ENCODE measurements at places on chromosomes 2 and 18.

DNA sequence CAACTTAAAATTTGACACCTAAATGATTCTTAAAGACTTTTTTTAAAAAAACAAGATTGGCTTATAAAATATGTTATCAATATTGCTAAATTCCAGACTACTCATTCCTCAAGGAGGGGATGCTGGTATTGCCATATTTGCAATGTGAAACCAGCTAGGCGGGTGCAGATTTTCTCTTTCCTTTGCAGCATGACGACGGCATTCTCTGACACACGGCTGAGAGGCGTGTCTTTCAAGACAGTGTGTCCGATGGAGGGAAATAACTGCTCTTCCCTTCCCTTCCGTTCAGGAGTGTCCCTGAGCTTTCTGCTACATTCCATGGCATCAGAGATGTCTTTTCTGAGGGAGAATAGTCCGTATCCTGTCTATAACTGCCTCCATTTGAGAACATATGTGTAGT is 38.2 kb upstream of the CNGA3 start:
- DNase-seq, result no peak

DNA sequence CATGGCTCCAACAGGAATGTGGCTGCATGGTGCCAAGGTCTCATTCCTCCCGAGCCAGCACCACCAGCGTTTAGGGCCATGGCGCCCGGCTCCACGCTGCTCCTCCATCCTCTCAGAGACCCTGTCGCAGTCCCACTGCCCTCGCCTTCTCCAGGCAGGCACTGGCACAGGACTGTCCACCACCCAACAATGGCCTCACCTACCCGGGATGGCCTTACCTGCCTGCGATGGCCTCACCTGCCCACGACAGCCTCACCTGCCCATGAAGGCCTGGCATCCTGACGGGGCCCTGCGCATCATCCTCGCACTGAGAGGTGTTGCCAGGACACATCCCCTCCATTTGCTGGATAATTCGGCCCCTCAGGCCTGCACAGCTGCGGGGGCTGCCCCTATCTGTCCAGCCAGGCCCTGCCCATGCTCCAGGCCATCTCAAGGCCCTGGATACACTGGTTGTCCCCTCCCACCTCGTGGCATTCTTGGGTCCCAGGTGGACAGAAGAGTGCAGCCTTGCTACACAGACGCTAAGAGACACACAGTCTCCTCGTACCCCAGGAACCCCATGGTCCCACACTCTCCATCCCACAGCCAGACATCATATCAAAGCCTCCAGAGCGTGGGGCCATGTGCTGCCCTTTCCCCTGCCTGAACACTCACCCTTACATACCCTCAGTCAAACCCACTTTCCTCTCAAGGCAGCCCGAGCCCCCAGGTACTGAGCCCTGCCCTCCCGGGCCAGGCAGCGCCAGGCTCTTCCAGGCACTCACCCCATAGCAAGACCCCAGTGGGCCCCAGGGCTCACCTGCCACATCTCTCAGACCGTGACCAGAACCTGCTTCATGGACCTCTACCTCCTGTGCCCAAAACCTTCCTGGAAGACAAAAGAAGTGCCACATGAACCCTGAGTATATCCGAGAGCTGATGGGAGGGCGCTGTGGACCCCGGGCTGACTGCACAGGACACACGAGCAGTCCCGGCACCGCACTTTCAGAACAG is 268.6 kb downstream of the EIPR1 start:
- no peak for DNase-seq

DNA sequence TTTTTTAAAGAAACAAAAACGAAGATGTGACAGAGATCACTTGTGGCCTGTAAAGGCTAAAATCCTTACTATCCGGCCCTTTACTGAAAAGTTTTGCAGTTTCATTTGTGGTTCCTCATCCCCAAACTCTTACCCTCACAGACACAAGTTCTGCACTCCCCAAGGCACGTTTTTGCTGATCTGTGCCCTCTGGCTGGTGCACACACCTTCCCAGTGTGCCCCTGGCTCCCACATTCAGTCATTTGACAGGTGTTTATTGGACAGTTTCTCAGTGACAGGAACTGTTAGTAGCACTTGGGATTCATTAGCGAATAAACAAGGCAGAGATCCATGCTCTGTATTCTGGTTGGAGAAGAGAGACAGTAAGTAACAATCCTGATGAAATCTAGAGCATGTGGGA is 22.8 kb downstream of the ZAP70 start:
- DNase-seq, result no peak

- no peak for DNase-seq
Measured at GRCh38 chr2:209472112-209472832, 48.4 kb downstream of the MAP2 start.

- no peak for DNase-seq
Measured at GRCh38 chr2:171244970-171245782, 84.5 kb upstream of the TLK1 start.

- no peak for DNase-seq
Measured at GRCh38 chr2:55162284-55163006, 69.6 kb downstream of the CLHC1 start.

- DNase-seq, result no peak
Measured at GRCh38 chr2:118237451-118237850, 149.2 kb downstream of the INSIG2 start.

DNA sequence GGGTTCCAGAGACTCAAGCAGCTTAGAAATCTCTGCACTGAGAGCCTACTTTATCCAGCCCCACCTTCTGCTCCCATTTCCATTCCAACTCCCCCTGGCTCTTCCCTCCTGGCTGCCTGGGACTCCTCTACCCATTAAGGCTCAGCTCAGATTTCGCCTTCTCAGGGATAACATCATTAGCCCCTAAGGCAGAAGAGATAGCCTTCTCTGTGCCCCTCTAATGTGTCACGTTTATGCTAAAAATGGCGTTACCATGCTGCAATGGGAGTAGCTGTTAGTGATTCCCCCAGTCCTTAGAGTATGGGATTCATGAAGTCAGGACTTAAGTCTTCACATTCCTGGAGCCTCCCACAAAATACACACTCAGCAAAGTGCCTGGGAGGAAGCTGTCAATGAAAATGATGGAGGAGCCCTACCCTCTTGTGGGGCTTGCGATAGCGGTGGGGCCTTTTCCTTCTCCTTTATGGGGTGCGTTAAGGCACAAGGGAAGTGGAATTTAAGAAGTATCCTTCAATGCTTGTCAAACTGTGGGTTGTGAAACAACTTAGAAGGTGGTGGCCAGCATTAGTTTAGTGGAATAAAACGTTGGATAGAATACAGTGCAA is 144.7 kb upstream of the COPS8 start:
- DNase-seq, result no peak

GRCh38 chr2:48170281-48170680 is 264.0 kb upstream of the FBXO11 start:
- DNase-seq, result no peak

DNA sequence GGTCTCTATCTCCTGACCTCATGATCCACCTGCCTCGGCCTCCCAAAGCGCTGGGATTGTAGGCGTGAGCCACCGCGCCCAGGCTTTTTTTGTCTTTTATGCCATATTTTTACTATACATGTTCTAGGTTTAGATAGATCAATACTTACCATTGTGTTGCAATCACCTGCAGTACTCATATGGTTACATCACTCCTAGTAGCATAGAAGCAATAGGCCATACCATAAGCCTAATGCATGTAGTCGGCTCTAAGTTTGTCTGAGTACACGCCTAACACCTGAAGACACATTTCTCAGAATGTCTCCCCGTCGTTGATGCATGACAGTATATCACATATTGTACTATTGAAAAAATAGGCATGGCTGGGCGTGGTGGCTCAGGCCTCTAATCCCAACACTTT is 27.1 kb upstream of the TGIF1 start:
- DNase-seq, result no peak

- DNase-seq, result no peak
Measured at GRCh38 chr2:232911712-232912277, 41.7 kb downstream of the SNORC start.

DNA sequence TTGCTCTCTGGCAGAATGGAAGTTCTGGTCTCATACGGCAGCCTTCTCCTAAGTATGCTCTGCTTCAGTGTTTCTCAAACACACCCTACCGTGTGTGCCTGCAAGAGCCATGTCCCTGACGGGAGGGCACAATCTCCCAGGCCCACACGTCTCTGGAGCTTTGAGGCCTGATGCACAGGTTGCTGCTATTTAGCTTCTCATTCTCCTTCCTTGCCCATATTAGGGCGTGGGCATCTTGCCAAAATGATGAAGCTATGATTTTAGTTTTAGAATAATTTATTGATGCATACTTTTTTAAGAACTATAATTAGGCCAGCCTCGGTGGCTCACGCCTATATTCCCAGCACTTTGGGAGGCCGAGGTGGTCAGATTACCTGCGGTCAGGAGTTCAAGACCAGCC is 107.9 kb downstream of the RNF144A start:
- no peak for DNase-seq

GRCh38 chr2:2668681-2669265 is 337.7 kb upstream of the MYT1L start:
- DNase-seq, result no peak

- no peak for DNase-seq
Measured at GRCh38 chr2:184834699-184835397, 236.5 kb downstream of the ZNF804A start.

GRCh38 chr2:127359520-127359919 is 28.3 kb downstream of the MAP3K2 start:
- no peak for DNase-seq

Measured in NCI-H1092 (cell line).